Endothelial cell of umbilical vein (primary cell): ENCODE measurements at places on chromosomes 11 and 22. TPM values are rescaled to one million over a fixed set of nuclear protein-coding genes. Genes with fewer than 3 reads are reported as not detected.

Gene CSNK2A3
- not detected in 2 replicates for total RNA-seq

Gene PANX3
- not detected in 2 replicates for total RNA-seq

Gene OR6A2
- 0.27 and 0.46 TPM in 2 replicates for total RNA-seq

Gene OVCH2
- not detected in 2 replicates for total RNA-seq

Gene GRAMD4
- 14.8 and 17.3 TPM in 2 replicates for total RNA-seq

Gene HNRNPUL2
- total RNA-seq: 53.4 and 56.2 TPM in 2 replicates

Gene SHANK3
- 137 and 158 TPM in 2 replicates for total RNA-seq

Gene CABP4
- 4.2 and 5.0 TPM in 2 replicates for total RNA-seq

Gene DUSP8
- total RNA-seq: 5.9 and 8.7 TPM in 2 replicates
